ENCODE measurements at places on chromosomes 2 and 18.

- no peak for DNase-seq
These were observed 408.8 kb downstream of the NBAS start for GRCh38 chr2:15152382-15152781.

DNA sequence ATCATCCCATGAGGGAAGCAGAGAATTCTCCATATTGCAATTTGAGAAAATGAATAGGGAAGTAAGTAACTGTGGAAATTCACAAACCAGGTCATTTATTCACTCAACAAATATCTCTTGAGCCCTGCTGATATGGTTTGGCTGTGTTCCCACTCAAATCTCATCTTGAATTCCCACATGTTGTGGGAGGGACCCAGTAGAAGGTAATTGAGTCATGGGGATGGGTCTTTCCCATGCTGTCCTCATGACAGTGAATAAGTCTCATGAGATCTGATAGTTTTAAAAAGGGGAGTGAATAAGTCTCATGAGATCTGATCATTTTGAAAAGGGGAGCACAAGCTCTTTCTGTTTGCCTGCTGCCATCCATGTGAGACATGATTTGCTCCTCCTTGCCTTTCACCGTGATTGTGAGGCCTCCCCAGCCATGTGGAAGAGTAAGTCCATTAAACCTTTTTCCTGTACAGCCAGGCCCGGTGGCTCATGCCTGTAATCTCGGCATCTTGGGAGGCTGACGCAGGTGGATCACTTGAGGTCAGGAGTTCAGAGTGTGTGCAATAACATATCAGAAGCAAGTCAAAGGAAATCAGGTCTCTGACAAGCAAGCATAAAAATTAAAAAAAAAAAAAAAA lies 193.2 kb downstream of the NDUFA10 start:
- no peak for DNase-seq

DNA sequence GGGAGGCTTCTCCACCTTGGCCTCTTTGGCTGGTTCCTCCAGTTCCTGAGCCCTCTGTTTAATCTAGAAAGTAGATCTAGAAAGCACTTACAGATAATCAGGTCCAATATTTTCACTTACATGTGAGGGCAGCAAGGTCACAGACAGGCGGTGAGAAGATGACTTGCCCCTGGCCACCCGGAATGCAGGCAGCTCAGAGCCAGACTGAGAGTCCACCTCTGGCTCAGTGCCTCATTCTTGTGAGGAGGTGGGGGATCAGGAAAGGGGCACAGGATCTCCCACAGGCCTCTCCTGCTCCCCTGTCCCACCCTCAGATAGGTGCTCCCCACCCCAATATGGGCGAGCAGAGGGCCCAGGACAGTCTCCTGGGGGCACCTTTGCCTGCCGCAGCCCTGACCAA lies 5.8 kb downstream of the WNT6 start:
- DNase-seq, result no peak

GRCh38 chr2:37625796-37626571 lies 45.5 kb downstream of the CDC42EP3 start:
- peak; percentile 61 for DNase-seq

DNA sequence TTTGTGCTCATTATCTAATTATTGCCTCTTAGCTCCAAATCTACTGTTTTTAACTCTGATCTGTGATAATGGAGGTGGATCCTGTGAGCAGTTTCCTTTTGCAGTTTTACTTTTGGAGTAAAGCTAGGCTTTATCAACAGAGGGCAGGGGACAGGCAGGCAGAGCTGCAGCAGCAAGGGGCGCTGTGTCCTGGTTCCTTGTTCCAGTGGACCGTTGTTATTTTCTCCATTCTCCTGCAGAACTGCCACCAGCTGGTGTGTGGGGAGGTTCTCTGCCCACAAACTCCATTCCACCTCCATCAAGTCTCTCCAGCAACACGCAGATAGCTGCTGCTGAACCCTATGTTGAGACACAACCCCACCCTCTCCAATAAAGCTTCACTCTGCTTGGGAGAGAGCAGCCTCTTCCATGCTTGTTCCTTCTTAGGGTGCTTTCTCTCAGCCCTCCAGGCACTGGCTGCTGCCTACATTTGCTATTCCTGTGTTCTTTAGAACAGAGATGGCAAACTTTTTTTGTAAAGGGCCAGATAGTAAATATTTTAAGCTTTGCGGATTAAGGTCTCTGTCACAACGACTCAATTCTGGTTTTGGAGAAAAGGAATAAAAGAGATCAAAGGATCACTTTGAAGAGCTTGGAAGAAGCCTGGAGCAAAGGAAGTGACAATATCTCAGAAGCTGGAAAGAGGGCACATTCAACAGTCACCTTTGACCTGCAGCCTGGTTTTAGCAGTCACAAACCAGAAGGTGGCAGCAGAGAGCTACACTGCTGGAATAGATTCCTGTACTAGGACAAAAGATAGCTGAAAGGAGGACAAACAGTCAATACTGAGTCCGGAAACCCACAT lies 208.8 kb downstream of the CCDC178 start:
- DNase-seq, result peak; percentile 34

GRCh38 chr18:44799382-44799906 lies 118.8 kb downstream of the SETBP1 start:
- no peak for DNase-seq

GRCh38 chr18:10455726-10456453 lies 1.5 kb downstream of the APCDD1 start:
- DNase-seq, result no peak

DNA sequence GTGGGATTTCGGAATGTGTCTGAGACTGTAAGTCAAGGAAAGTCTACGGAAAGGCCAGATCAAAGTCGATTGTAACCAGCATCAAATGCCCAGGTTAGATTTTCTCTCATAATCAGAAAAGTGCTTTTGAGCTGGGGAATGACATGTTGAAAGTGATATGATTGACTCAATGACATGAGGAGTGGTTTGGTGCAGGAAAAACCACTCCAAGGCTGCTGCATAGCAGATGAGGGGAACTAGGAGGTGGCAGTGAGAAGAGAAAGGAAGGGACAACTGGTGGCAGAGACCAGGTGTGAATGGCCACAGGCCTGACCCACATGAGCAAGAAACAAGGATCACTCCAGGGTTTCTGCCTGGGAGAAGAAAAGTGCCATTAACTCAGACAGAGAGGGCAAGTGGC lies 822 bp downstream of the SLC35F6 start:
- no peak for DNase-seq

Data from activated T-cell treated with anti-CD3 and anti-CD28 coated beads, Interleukin-2, amount 50 U/mL, for 24 hours (primary cell).